Panc1 (cell line): ENCODE measurements at places on chromosomes 2 and 18. TPM values are rescaled to one million over a fixed set of nuclear protein-coding genes. Genes with fewer than 3 reads are reported as not detected.

GRCh38 chr18:42187611-42188380 lies 232.8 kb downstream of the PIK3C3 start:
- H3K4me3 ChIP-seq, result no peak overlapping the region
- H3K27me3 ChIP-seq, result no peaks in the 10 kb centered on the region
- no peak for DNase-seq

GRCh38 chr18:46343931-46344372 lies 239.8 kb downstream of the HAUS1 start:
- H3K27ac ChIP-seq, result no peak overlapping the region
- DNase-seq, result no peak
- H3K4me1 ChIP-seq, result no peaks in the 10 kb centered on the region
- no peaks in the 10 kb centered on the region for H3K27me3 ChIP-seq

DNA sequence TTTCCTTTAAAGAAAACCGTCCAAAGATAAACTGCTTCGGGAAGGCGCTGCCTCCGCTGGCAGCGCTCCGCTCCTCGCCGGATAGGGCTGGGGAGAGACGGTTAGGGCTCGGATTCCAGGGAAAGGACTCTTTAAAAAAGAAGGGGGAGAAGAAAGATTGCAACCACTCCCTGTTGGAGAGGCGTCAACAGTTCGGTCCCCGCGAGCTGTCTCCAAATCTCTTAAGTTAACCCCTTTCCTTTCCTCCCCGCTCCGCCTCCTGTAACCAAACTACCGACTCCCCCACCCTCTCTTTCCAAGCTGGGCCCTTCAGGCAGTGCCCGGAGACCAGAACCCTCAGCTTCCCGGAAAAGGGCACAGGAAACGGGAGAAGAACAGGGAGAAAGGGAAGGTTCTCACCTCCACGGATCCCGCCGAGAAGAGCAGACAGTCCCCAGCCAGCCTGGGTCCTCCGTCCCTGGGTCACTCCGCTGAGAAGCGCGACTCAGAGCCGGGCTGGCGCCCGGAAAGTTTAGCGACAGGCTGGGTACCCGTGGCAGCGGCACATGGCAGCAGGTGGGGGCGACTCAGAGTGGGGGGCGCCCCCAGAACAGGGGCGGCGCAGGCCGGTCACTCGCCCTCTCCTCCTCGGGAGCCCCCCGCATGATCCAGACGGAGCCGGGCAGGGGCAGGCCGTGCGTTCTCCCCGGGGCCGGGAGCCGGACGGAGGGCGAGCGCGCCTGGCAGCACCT lies 675 bp downstream of the FZD5 start:
- peaks cover 15% of the 10 kb centered on the region for H3K4me1 ChIP-seq
- DNase-seq, result no peak
- peak overlapping the region; percentile 84 for H3K4me3 ChIP-seq
- H3K27ac ChIP-seq, result peak overlapping the region; percentile 79

DNA sequence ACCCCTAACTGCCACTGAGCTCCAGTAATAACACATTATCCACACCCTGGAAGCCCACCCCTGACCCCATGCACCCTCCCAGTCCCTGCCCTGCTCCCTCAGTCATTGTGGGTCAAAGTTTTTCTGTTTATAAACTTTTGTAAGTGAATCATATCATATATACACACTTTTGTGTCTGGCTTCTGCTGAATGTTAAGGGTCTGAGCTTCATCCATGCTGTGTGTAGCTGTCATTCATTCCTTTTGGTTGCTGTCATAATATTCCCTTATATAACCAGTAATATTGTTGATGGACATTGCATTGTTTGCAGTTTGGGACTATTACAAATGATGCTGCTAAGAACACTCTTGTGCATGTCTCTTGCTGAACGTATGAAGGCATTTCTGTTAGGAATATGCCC lies 14.5 kb downstream of the CNNM4 start:
- no peaks in the 10 kb centered on the region for H3K27me3 ChIP-seq
- no peak overlapping the region for H3K4me3 ChIP-seq
- peaks cover 24% of the 10 kb centered on the region for H3K4me1 ChIP-seq
- no peaks in the 10 kb centered on the region for H3K36me3 ChIP-seq

DNA sequence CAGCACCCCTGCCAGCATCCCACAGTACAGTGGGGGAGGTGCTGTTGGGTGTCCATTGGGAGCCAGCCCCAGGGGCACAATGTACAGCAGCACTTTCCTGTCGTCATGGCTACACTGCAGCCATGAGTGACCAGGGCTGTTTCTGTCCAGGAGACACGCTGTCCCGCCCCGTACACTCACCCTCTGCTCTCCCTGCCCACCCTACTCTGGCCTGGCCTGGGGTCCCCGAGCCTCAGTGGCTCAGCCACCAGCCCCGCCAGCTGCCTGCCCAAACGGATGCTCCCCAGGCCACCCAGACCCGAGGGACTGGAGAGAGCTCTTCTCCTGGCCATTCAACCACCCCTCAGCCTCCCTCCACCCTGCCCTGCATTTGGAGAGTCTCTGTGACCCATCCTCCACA lies 9.3 kb downstream of the TEKT4 start:
- no peaks in the 10 kb centered on the region for H3K36me3 ChIP-seq
- no peak for DNase-seq
- peaks cover 7% of the 10 kb centered on the region; the same call in 1 of the 2 replicates for H3K27me3 ChIP-seq
- H3K4me1 ChIP-seq, result no peaks in the 10 kb centered on the region
- no peak overlapping the region for H3K4me3 ChIP-seq

- no peak overlapping the region for H3K4me3 ChIP-seq
- H3K4me1 ChIP-seq, result peaks cover 26% of the 10 kb centered on the region
- no peak overlapping the region for H3K27ac ChIP-seq
- H3K36me3 ChIP-seq, result no peaks in the 10 kb centered on the region
- no peak for DNase-seq
- H3K27me3 ChIP-seq, result no peaks in the 10 kb centered on the region
Observed at GRCh38 chr18:79955302-79956075, 4.0 kb upstream of the SLC66A2 start.

- H3K27ac ChIP-seq, result no peak overlapping the region
- DNase-seq, result no peak
- no peaks in the 10 kb centered on the region for H3K4me1 ChIP-seq
- peaks cover 3% of the 10 kb centered on the region; the same call in 1 of the 2 replicates for H3K27me3 ChIP-seq
- no peaks in the 10 kb centered on the region for H3K36me3 ChIP-seq
- H3K4me3 ChIP-seq, result no peak overlapping the region
Observed at GRCh38 chr2:48165070-48165753, 258.9 kb upstream of the FBXO11 start.

GRCh38 chr2:222743251-222743812 lies 71.9 kb downstream of the MOGAT1 start:
- no peaks in the 10 kb centered on the region for H3K4me1 ChIP-seq
- H3K36me3 ChIP-seq, result no peaks in the 10 kb centered on the region
- DNase-seq, result no peak

DNA sequence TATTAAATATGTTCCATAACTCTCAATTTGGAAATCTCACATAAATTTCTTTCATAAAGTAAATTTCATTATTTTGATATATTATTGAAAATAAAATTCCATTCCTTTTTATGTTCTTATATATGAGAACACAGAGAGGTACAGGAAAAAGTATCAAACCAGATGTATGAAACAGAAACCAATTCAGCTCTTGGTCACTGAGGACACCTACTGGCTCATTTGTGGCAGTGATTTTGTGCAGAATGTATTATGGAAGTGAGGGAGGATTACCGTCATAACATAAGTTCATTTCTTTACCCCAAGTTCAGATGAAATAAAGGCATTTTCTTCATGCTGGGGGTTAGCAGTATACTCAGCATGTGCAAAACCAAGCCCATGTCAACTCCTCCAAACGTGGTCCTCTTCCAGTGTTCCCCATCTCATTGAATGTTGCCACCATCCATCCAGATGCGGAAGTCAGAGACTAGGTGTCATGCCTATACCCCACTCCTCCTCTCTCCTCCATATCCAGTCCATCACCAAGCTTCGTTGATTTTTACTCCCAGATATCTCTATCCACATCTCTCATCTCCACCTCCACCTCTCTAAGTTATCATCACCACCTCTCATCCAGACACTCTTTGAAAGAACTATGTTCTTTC lies 41.7 kb upstream of the MALL start:
- H3K27me3 ChIP-seq, result no peaks in the 10 kb centered on the region
- H3K36me3 ChIP-seq, result no peaks in the 10 kb centered on the region
- DNase-seq, result peak; percentile 66
- H3K4me3 ChIP-seq, result no peak overlapping the region

- H3K27me3 ChIP-seq, result peaks cover 2% of the 10 kb centered on the region; the same call in 1 of the 2 replicates
- no peak overlapping the region for H3K4me3 ChIP-seq
- H3K4me1 ChIP-seq, result no peaks in the 10 kb centered on the region
- H3K27ac ChIP-seq, result no peak overlapping the region
- H3K36me3 ChIP-seq, result no peaks in the 10 kb centered on the region
Observed at GRCh38 chr2:129708221-129708967, 271.1 kb upstream of the RAB6C start.

The TMEM182 gene
- total RNA-seq, result 6.2 TPM

The POTEJ gene
- not detected for total RNA-seq

The REG3A gene
- not detected for total RNA-seq
